ENCODE measurements at places on chromosomes 13 and 19. TPM values are rescaled to one million over a fixed set of nuclear protein-coding genes. Genes with fewer than 3 reads are reported as not detected.

Gene GNG7
- polyA plus RNA-seq = 2.4 TPM

Gene COL5A3
- 77.6 TPM for polyA plus RNA-seq

Gene ZNF132
- polyA plus RNA-seq = 6.1 TPM

Gene GJB6
- polyA plus RNA-seq = 0.32 TPM

Gene PALM
- polyA plus RNA-seq = 47.0 TPM

Gene PSPN
- polyA plus RNA-seq = 0.80 TPM

Gene FAM216B
- 0.06 TPM for polyA plus RNA-seq

Gene TIMM13
- polyA plus RNA-seq = 98.0 TPM

Gene GNA15
- polyA plus RNA-seq = 2.6 TPM

Gene PLPPR2
- 12.7 TPM for polyA plus RNA-seq

Gene IGFL2
- 0.44 TPM for polyA plus RNA-seq

Gene C19orf18
- 0.79 TPM for polyA plus RNA-seq

Gene MCEMP1
- 0.25 TPM for polyA plus RNA-seq

Gene C13orf42
- 0.06 TPM for polyA plus RNA-seq

Gene SIAH3
- 0.15 TPM for polyA plus RNA-seq

Gene DPF1
- polyA plus RNA-seq = 2.4 TPM

Gene ZNF98
- not detected for polyA plus RNA-seq

Gene SHISA2
- polyA plus RNA-seq = 82.8 TPM

Gene TMEM150B
- 1.3 TPM for polyA plus RNA-seq

Gene CD37
- 18.5 TPM for polyA plus RNA-seq
